ENCODE measurements at places on chromosomes 12 and 14. TPM values are rescaled to one million over a fixed set of nuclear protein-coding genes. Genes with fewer than 3 reads are reported as not detected.

DNA sequence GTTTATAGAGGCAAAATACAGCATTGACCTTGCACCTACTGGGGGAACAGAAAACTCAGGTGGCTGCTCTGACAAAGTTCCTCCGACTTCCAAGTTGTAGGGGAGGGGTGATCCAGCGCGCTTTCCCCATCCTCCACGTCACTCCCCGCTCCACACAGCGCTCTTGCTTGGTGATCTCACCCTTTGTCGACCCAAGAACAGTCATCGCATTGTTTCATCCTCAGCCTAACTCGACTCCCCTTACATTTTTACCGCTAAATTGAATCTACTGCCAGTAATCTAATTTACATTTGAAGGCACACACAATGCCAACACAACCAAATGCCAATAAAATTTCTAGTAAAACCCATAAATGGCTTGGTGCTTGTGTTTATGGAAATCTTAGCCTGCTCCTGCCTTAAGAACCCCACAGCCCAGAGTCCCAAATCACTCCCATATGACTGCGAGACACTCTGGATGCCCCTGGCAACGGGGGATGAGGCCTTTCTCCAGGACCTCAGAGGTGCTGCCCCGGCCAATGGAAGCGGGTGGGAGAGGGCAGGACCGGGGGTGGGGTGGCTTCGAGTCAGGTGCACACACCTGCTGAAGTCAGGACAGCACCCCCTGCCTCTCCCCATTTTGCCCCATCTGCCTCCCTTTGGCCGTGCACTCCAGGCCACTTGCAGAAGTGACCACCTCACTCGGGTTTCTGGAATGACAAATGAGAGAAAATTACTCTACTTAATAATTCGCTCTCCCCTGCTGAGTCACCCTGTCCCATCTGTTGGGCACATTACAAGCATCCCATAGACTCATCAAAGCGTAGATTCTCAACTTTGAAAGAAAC lies 98.2 kb upstream of the GSC start:
- no peak for DNase-seq

DNA sequence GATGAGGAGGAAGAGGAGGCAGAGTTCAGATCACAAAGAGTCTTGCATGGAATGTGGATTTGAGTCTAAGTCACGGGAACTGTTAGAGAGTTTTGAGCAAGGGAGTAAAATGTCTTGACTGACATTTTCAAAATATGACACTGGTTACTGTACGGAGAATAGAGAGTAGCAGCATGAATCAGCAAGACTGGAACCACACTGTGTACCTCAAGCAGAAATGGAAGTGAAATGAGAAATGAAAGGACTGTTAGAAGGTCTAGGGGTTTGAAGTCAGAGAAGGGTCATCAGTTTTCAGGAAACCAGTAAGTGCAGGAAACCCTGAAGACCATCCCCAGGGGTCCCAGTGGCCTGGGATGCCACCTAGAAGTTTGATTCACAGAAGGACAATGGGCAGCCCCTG lies 236.3 kb downstream of the GALC start:
- no peak for DNase-seq

MIS18BP1 gene
- 27.0 TPM for total RNA-seq

- DNase-seq, result no peak
Measured at GRCh38 chr14:95394297-95395097, 74.8 kb upstream of the CLMN start.

GRCh38 chr12:92810370-92810769 lies 107.6 kb downstream of the PLEKHG7 start:
- no peak for DNase-seq

TC2N gene
- total RNA-seq, result 13.2 TPM

ANKRD33 gene
- 0.76 TPM for total RNA-seq

DNA sequence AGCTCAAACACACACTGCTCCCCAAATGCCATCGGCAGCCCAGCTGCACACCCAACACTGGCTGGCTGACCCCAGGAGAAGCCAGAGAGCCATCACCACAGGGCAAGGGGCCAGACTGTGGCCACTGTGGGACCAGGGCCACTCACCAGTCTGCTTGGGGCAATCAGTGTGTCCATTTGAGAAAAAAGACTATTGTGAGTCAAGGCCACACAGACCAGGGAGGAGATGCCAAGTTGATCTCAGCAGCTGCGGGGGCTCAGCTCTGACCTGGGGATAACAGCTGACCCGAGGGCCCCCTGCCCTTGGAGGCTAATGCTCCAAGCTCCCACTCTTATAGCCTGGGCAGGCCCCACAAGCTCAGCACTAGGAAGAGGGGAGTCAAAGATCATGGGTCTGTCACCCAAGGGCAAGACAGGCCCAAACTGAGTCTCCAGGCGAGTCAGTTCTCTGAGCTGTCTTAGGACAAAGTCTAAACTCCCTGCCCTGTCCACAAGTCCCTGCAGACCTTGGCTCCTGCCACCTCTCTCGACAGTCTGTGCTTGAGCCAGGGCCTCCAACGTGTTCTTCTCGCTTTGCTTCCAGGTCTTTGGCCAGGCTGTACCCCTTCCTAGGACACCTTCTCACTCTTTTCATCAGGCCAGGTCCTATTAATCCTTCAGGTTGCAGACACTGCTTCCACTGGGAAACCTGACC lies 30.1 kb upstream of the PNMA1 start:
- no peak for DNase-seq

TTC7B gene
- 41.4 TPM for total RNA-seq

SLC22A17 gene
- 67.3 TPM for total RNA-seq

GRCh38 chr12:388541-389141 lies 479 bp downstream of the KDM5A start:
- no peak for DNase-seq

DNA sequence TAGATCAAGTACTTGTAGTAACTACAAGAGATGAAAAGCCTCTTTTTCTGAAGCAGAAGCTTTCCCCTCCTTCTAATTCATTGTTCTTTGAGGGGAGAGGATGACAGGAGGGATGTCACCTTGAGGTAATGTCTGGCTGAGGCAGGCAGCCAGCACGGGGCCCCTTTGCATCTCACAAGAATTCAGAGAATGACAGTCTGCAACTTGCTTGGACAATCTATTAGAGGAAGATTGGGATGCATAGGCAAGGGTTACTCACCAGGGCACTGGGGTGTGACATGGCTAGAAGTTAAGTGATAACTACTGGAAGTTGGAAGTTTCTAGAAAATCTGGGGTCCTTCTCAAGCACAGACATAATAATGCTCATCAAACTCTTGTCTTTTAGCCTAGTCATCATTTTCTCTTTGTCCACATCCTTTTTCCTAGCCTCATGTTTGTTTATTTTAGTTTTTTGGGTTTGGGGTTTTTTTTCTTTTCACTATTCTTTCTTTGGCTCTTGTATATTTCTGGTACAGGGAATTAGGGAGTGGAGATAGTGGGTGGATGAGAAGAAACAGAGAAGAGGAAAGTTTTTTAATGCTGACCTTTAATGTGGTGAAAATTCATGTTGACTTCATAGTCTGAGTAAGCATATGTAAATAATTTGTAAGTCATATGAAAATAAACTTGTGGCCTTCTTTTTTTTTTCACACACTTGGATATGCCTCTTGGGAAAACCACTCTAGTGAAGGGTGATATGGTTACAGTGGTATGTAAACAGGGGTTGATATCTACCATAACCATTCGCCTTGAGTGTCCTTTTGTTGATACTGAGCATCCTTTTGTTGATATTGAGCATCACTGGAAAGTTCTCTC lies 55.1 kb downstream of the TTLL5 start:
- no peak for DNase-seq

DNA sequence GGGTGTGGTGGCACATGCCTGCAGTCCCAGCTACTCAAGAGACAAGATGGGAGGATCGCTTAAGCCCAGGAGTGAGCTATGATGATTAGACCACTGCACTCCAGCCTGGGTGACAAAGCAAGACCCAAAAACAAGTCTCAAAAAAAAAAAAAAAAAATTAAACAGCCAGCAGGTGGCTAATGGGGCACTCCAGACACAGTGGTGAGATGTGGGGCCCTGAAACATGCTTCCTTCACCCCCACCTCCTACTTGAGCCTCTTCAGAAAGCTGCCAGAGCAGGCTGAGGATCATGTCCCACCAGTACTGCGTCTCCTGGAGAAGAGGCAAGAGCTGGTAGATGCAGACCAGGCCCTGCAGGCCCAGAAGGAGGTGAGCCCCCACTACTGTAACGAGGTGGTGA lies 2.1 kb downstream of the CFAP73 start:
- no peak for DNase-seq

CDC42BPB gene
- 105 TPM for total RNA-seq

- DNase-seq, result no peak
Measured at GRCh38 chr12:31118347-31119191, 44.9 kb downstream of the DDX11 start.

DNA sequence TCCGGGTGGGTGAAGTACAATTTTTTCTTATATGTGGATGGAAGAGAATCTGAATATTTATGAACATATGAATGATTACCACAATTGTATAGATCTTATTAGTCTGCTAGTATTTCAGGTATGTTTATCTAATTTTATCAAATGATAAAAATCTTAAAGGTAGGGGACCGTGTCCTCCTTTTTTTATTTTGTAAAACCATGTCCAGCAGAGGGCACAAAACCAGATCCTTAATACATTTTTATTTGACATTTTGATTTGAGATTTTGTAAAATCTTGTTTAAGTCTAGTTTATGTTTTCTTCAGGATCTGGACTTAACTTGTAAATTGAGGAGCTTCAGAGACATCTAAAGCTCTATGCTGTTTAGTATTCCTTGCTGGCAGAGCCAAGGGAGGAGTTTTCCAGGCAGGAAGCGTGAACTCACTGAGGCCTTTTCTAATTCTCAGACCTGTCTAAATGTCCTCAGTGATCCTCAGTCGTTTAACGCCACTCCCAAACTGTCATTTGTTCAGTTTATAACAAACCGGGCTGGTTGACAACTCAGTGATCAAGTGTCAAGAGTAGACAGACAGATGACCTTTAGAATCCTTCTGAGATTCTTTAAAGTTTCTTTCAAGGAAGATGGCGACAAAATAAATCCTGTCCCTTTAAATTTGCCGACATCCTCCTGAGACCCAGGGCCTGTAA lies 263.9 kb downstream of the KTN1 start:
- DNase-seq, result no peak

- no peak for DNase-seq
Measured at GRCh38 chr12:55985341-55985740, 11.5 kb downstream of the RAB5B start.

DNA sequence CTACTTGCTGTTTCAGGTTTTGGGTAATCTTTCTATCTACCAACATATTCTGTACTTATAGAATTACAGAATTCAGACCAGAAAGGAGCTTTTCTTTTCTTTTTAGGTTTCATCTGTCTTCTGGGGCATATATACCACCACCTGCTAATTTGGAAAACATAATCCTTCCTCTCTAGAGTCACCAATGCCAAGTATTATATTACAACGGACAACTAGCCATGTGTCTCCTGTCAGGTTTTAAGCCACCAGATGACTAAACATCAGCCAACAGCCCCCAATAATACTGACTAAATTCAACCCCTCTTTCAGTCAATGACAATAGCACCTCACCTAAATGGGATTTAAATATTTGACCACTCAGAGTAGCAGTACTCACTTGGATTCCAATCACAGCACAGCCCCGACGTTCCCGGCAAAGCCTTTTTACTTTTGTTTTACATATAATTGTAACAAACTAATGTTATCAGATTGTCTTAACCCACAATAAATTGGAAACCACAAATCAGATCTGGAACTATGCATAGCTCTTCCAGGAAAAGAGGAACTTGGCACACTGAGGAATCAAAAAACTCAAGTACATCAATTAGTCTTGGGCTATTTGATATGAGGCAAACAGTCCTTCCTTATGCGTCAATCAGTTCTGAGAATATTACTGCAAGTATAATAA lies 13.5 kb downstream of the SLC11A2 start:
- no peak for DNase-seq

- DNase-seq, result no peak
Measured at GRCh38 chr14:63078569-63078968, 33.3 kb upstream of the KCNH5 start.

GRCh38 chr14:92382677-92383076 lies 59.7 kb downstream of the SLC24A4 start:
- DNase-seq, result no peak

PIWIL1 gene
- not detected for total RNA-seq

DNA sequence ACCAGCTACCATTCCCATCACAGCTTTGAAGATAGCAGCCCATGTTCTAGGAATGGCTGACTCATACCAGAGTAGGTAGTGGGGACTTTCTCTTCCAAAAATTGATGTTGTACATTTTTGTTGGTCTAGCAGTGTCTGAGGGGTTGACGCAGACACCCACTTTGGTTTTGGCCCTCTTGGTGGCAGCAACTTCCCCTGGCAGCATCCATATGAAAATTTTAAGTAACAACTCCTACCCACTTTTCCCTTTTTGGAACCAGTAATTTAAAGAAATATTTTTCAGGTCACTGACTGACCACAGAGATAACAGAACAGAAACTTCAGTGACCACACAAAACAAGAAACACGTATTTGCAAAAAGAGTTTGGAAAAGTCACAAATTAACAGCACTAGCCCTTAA lies 162.0 kb upstream of the TMCC3 start:
- no peak for DNase-seq

TBPL2 gene
- not detected for total RNA-seq

DNA sequence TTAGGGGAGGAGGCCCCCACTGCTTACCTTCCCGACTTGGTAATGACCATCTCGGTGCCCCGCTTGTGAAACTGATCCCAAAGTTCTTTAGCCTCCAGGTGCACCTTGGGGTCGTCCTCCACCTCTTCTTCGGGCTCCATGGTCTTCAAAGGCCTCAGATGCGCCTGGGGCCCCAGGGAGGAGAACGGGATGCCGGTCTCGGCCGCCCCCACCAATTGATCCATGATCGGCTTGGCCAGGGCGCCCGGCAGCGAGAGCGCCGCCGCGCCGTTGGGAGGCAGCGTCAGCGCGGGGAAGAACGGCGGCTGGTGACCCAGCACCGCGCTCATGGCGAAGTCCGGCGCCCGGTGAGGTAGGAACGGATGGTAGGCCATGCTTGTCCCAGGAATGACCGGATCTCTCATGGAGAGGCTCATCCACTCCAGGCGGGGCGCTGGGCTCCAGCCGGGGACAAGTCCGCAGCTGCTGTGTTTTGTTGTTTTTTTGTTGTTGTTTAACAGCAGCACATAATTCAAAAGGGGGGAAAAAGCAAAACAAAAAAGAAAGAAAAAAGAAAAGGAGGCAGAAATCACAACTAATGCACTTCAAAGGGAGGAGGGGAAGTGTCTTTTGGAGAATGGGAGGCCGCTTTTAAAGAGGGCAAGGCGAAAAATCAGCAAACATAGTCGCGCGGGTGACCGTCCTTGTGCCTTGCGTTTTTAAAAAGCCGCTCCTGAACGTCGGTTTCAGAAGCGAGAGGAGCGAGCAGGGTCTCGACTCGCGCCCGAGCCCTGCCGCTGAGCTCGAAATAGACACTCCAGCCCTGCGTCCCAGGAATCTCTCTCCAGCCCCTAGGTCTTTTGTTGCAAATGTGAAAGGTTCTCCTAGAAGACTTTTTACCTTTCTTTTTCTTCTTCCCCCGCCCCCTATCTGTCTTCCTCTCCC lies 928 bp downstream of the TBX3 start:
- DNase-seq, result no peak

- DNase-seq, result no peak
Measured at GRCh38 chr12:103773109-103773910, 67.7 kb downstream of the NT5DC3 start.

PPFIA2 gene
- total RNA-seq, result 29.5 TPM

GRCh38 chr12:22477894-22478287 lies 66.5 kb downstream of the C2CD5 start:
- no peak for DNase-seq

Measured in sciatic nerve (tissue), 2 donors.